T-cell (primary cell): ENCODE measurements at places on chromosomes 3 and 15. TPM values are rescaled to one million over a fixed set of nuclear protein-coding genes. Genes with fewer than 3 reads are reported as not detected.

PLXNA1 gene
- 16.0 TPM for total RNA-seq

ANKRD63 gene
- total RNA-seq, result not detected

GAP43 gene
- total RNA-seq, result not detected

RNF111 gene
- total RNA-seq, result 45.8 TPM

SGO1 gene
- 0.72 TPM for total RNA-seq

GPR87 gene
- total RNA-seq, result not detected

DNAH1 gene
- total RNA-seq, result 44.2 TPM

HTR3E gene
- total RNA-seq, result not detected

CPNE9 gene
- 0.26 TPM for total RNA-seq

ERICH6 gene
- total RNA-seq, result 0.39 TPM

GRAMD2A gene
- total RNA-seq, result not detected

GOLGA6D gene
- total RNA-seq, result not detected

CCR8 gene
- 2.8 TPM for total RNA-seq

PML gene
- total RNA-seq, result 43.0 TPM

CD200R1L gene
- total RNA-seq, result not detected

UBA7 gene
- total RNA-seq, result 294 TPM

SLC28A2 gene
- total RNA-seq, result not detected

ARHGEF3 gene
- total RNA-seq, result 124 TPM

OR5K2 gene
- not detected for total RNA-seq

TUSC7 gene
- not detected for total RNA-seq

ROBO2 gene
- not detected for total RNA-seq

STARD5 gene
- total RNA-seq, result 8.2 TPM

PLSCR2 gene
- not detected for total RNA-seq

TGM5 gene
- total RNA-seq, result not detected

SNUPN gene
- total RNA-seq, result 17.7 TPM

CCK gene
- total RNA-seq, result not detected

OR5H2 gene
- total RNA-seq, result not detected
